ENCODE measurements at places on chromosomes 16 and 17.
A peak's percentile ranks its signal among the peaks of the same experiment; 100 is the strongest.

GRCh38 chr16:728131-728889 is 1.4 kb downstream of the HAGHL start:
- DNase-seq, result peak; percentile 78

- DNase-seq, result no peak
Observed at GRCh38 chr17:76369379-76369778, 15.0 kb upstream of the SPHK1 start.

- DNase-seq, result no peak
Observed at GRCh38 chr16:82735673-82736091, 108.9 kb downstream of the CDH13 start.

DNA sequence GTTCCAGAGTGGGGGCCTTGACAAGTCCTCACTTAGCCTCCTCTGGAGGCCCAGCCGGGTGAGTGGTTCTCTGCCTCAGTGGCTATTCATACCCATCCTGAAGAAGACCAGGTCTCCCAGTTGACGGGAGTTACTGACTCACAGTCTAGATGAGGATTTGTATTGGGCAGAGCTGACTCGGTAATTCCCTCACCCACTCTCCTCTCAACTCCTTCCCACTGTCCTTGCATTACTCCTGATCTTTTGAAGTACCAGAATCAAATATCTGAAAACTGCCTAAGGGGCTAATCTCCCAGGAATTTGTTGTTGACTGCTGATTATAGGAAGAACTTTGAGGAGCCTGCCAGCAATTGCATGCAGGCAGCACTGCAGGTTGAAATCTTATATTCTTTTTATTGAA is 14.2 kb downstream of the SAP30BP start:
- no peak for DNase-seq

DNA sequence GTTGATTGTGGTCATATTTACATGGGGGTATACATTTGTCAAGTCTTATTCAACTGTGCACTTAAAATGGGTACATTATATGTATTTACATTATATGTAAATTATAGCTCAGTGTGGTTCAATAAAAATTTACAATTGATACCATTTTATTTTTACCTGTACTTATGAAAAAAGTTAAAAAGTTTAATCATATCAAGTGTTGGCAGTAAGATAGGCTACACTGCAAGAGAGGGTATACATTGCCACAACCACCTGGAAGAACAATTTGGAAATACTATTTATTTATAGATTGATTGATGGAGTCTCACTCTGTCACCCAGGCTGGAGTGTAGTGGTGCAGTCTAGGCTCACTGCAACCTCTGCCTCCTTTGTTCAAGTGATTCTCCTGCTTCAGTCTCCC is 453.3 kb downstream of the XYLT1 start:
- DNase-seq, result no peak

- no peak for DNase-seq
Observed at GRCh38 chr17:47670064-47670463, 20.3 kb downstream of the KPNB1 start.

DNA sequence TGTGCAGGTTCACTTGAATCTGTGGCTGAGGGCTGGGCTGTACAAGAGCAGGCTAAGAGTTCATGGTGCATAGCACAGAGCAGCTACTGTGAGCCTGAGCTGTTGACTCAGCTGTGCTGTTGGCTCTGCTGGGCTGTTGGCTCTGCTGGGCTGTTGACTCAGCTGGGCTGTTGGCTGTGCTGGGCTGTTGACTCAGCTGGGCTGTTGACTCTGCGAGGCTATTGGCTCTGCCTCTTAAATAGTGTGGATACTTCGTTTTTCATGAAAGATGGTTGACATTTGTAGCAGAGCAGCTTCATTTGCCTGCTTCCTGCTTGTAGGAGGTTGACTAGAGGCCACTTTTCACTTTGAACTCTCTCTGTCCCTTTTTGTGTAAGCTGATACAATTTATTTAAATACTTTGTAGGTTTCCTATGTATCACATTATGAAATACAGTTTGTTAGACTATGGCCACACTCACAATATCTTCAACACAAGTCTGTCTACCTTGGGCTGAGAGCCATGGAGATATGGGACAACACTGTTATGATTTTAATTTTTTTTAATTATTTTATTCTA is 40.3 kb upstream of the CCNF start:
- DNase-seq, result no peak

DNA sequence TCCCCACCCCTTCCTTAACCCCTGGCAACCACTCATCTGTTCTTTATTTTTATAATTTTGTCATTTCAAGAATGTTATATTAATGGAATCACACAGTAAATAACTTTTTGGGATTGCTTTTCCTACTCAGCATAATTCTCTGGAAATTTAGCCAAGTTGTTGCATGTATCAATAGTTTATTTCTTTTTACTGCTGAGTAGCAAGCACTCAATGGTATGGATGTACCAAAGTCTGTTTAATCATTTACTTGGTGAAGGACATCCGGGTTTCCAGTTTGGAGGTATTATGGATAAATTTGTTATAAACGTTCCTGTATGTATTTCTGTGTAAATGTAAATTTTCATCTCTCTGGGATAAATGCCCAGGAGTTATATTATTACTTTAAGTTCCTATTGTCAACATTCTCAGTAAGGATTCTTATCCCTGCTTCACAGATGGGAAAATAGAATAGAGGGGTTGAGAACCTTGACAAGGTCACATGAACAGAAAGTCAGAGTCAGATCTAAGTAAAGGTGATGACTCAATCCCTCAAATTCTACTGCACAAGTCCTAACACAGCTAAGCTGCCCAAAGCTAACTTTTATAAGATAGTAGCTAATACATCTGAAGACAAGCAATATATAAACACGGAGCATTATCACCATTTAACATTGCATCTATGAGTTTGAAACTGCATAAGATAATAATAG is 62.4 kb upstream of the MTMR4 start:
- no peak for DNase-seq

GRCh38 chr17:19650826-19651225 is 2.3 kb downstream of the ALDH3A2 start:
- no peak for DNase-seq

- no peak for DNase-seq
Observed at GRCh38 chr16:10906482-10906881, 29.5 kb downstream of the CIITA start.

- DNase-seq, result no peak
Observed at GRCh38 chr17:45841186-45841585, 3.5 kb upstream of the SPPL2C start.

DNA sequence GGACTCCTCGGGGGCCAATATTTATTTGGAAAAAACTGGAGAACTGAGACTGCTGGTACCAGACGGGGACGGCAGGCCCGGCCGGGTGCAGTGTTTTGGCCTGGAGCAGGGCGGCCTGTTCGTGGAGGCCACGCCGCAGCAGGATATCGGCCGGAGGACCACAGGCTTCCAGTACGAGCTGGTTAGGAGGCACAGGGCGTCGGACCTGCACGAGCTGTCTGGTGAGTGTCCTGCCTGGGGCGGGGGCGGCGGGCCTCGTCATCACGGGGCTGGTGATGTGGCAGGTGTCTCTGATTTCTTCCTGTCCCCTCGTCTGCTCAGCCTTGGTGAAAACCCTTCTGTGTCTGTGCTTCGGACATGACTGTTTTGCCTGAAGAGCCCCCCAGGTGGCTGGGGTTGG is 5.7 kb downstream of the METRNL start:
- DNase-seq, result no peak

DNA sequence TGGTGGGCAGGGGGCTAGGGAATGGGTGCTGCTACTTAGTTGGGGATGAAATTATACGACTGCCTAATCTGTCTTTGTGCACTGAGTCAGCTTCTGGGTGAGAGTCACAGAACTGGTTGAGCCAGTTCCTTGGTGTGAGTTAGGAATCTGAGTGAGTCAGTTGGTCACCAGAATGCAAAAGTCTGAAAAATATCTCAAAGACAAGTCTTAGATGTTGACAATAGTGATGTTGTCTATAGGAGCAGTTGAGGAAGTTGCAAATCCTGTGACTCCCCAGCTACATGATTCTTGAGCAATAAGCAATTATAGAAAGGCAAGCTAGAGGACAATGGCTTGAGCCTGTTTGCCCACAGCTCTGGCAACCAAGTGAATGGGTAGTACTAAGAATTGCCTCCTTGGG is 399.2 kb downstream of the CNTNAP4 start:
- no peak for DNase-seq
